K562 (cell line): ENCODE measurements at places on chromosomes 6 and 20. TPM values are rescaled to one million over a fixed set of nuclear protein-coding genes. Genes with fewer than 3 reads are reported as not detected.

- no peaks in the 10 kb centered on the region; the same call in 1 of the 2 replicates for H3K4me1 ChIP-seq
- no peaks in the 10 kb centered on the region for H3K36me3 ChIP-seq
- no peak overlapping the region for H3K27ac ChIP-seq
- no peak for DNase-seq
- H3K4me3 ChIP-seq, result no peak overlapping the region
Observed at GRCh38 chr20:13251106-13251903, 30.2 kb downstream of the ISM1 start.

- H3K36me3 ChIP-seq, result no peaks in the 10 kb centered on the region
- no peak overlapping the region for H3K4me3 ChIP-seq
- H3K27ac ChIP-seq, result no peak overlapping the region
- no peak for DNase-seq
- H3K4me1 ChIP-seq, result no peaks in the 10 kb centered on the region
Observed at GRCh38 chr6:72861059-72861458, 239.2 kb downstream of the KCNQ5 start.

SLC22A3 gene
- total RNA-seq, result 0.07 TPM in 1 of 2 replicates, not detected in the other

- no peak for DNase-seq
- peaks cover 14% of the 10 kb centered on the region for H3K4me1 ChIP-seq
- peak overlapping the region; percentile 87 for H3K27ac ChIP-seq
Observed at GRCh38 chr6:83192456-83192855, 609 bp downstream of the PGM3 start.

HLA-DRB5 gene
- 0.27 TPM in 1 of 2 replicates, not detected in the other for total RNA-seq

RCAN2 gene
- 0.04 TPM in 1 of 2 replicates, not detected in the other for total RNA-seq

GRCh38 chr6:146347690-146348089 lies 195.9 kb upstream of the RAB32 start:
- H3K4me3 ChIP-seq, result no peak overlapping the region
- H3K36me3 ChIP-seq, result no peaks in the 10 kb centered on the region
- no peak for DNase-seq
- no peaks in the 10 kb centered on the region for H3K27me3 ChIP-seq
- no peaks in the 10 kb centered on the region for H3K4me1 ChIP-seq

- no peak for DNase-seq
- peaks cover 30% of the 10 kb centered on the region for H3K4me1 ChIP-seq
- H3K27ac ChIP-seq, result no peak overlapping the region
Observed at GRCh38 chr6:33163540-33163939, 28.7 kb downstream of the COL11A2 start.

ADGRF1 gene
- total RNA-seq, result 0.22 TPM in 1 of 2 replicates, not detected in the other

RBPJL gene
- not detected in 2 replicates for total RNA-seq

HLA-G gene
- not detected in 2 replicates for total RNA-seq
